ENCODE measurements at places on chromosomes 4 and X. TPM values are rescaled to one million over a fixed set of nuclear protein-coding genes. Genes with fewer than 3 reads are reported as not detected.

The GATA1 gene
- total RNA-seq = 0.43 TPM

The NLGN4X gene
- total RNA-seq = 1.4 TPM

DNA sequence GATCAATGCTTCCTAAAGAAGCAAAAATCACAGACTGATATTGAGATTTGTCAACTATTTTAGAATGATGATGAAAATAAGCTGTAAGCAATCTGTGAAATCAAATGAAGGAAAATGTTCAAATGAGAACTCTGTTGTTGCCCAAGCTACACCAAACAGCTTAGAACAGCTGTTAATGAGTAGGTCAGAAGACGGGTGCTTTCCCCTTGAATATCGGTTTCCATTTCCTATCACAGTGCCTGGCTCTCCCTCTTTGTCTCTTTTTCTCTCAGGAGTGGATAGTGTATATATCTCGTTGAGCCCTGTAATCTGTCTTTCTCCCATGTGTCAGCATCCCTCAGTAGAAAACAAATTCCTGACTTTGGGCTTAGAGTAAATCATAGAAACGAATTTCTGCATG, 1592.9 kb upstream of the TENM3 start:
- H3K36me3 ChIP-seq = no peaks in the 10 kb centered on the region
- no peak for DNase-seq
- no peaks in the 10 kb centered on the region for H3K4me1 ChIP-seq

- no peaks in the 10 kb centered on the region for H3K27me3 ChIP-seq
- H3K4me3 ChIP-seq = no peak overlapping the region
- no peak overlapping the region for H3K27ac ChIP-seq
- no peaks in the 10 kb centered on the region for H3K4me1 ChIP-seq
- no peak for DNase-seq
- H3K36me3 ChIP-seq = no peaks in the 10 kb centered on the region
These were observed 305.3 kb upstream of the INTU start for GRCh38 chr4:127327491-127327890.

DNA sequence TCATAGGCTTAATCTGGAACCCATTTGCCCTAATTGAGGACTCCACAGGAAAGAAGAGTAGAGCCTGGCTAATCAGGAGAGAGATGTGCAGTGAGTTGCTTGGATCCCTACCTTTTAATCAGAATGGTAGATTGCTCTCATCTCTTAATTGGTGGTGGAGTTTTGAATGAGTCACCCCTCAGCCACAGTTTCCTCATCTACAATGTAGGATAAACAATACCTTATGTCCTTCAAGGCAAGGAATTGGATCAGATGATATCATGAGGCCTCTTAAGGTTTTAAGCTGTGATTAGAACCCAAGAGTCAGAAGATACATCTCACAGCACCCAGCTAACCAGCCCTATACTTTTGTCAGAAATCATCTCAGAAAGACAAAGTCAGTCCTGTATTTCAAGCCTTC, 39.1 kb downstream of the PDGFRA start:
- no peaks in the 10 kb centered on the region for H3K4me1 ChIP-seq
- no peak overlapping the region for H3K27ac ChIP-seq
- no peak for DNase-seq
